ENCODE measurements at places on chromosomes 2 and 18.

- DNase-seq, result no peak
Observed at GRCh38 chr18:10386956-10387355, 67.5 kb upstream of the APCDD1 start.

- DNase-seq, result no peak
Observed at GRCh38 chr2:212669761-212670160, 131.2 kb upstream of the ERBB4 start.

GRCh38 chr2:239255218-239255617 lies 145.6 kb downstream of the HDAC4 start:
- DNase-seq, result no peak

GRCh38 chr18:59909289-59910036 lies 9.7 kb downstream of the PMAIP1 start:
- DNase-seq, result no peak

- DNase-seq, result no peak
Observed at GRCh38 chr18:79447703-79448367, 52.1 kb downstream of the NFATC1 start.

DNA sequence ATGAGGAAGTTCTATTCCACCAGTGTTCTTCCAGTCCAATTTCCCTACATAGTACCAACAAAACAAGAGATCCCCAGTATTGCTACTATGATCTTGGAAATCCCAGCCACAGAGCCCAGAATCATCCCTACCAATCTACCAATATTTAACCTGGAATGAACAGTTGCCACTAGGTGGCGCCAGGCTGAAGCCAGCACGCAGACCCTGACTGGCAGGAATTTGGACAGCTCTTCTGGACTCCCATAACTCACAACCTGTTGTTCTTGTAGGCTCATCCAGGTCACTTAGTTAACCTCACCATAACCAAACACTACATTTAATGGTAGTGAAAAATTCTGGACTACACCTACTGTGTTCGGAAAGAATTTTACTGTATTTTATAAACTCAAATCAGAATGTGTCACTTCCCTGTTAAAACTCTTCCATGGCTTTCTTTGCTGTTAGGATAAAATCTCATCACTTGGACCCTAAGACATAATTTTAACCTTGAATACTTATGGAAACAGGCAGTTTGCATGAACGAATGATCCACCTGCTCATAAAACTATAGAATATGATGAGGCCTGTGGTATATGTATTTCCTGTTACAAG lies 59.8 kb upstream of the SLC38A11 start:
- DNase-seq, result peak; percentile 9

GRCh38 chr18:7017013-7017412 lies 100.6 kb downstream of the LAMA1 start:
- no peak for DNase-seq

- no peak for DNase-seq
Observed at GRCh38 chr18:63085611-63086010, 234.0 kb downstream of the BCL2 start.

- peak; percentile 60 for DNase-seq
Observed at GRCh38 chr2:112881217-112881985, 29.6 kb upstream of the IL37 start.

DNA sequence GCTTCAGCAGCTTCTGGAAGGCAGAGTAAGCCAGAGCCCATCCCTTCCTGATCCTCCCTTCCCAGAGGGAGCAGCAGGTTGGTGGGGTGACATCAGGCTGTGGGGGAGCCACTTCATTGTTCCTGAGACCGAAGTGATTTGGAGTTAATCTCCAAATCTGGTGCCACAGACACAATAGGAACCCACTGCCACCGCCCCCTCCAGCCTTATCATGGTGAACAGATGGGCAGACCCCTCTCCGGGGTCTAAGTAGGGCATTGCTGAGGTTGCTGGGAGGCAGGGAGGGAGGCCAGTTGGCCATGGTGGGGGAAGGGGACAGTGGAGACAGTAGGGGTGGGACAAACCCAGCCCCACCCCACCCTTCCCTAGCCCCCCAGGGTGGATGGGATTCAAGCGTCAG lies 25.6 kb upstream of the SLC35F6 start:
- no peak for DNase-seq

- DNase-seq, result no peak
Observed at GRCh38 chr18:74896390-74896991, 298.8 kb downstream of the ZNF407 start.

- no peak for DNase-seq
Observed at GRCh38 chr2:216283038-216283900, 89.0 kb downstream of the MARCHF4 start.

DNA sequence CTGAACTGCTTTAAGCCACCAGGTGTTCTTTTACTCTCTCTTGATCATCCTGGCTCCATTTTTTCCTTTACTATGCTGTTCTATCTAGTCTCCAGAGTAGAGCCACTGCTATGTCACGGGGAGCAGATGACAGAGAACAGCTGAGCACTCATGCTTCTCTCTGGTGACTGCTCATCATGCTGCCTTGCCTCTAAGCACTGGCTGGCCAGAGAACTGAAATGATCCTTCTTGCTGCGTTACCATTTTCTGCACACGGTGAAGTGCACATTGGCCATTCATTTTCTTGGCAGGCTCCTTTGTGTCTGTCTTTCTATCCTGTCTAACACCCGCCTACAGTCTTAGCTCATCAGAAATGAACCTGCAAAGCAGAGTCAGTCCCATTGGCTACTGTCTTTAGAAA lies 86.0 kb downstream of the KCTD1 start:
- DNase-seq, result no peak

- DNase-seq, result no peak
Observed at GRCh38 chr2:197950006-197950405, 145.6 kb downstream of the PLCL1 start.

- no peak for DNase-seq
Observed at GRCh38 chr2:218278531-218279360, 8.4 kb downstream of the PNKD start.

DNA sequence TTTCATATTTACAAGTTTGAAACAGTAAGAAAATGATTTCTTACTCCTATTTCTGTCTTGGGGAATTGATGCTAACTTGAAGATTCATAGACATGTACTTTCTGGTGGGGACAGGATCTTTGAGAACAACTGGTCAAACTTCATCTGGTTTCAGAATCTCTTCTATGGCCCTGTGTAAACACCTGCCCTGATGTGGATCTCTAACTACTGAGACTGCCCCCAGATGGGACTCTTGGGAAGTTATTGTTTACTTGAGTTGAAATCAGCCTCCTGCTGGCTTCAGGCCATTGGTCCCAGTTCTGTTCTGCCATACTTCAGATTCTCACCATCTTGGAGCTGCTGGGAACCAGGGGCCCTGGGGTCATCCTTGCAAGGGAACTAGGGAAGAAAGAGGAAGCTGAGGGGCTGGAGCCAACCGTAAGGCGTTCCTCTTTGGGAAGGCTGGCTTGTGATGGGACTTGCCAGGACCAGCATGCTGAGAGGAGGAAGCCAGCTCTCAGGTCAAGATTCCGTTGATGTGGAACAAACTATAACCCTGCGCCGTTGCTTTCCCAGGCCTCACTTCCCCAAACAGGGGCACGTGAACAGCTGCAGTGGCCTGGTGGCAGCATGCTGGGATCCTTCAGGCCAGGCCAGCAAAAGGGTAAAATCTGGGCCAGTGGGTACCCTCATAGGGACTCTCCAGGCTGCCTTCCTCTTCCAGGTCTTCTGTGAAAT lies 135.5 kb upstream of the CXCR4 start:
- no peak for DNase-seq

GRCh38 chr2:240432820-240433801 lies 2.4 kb upstream of the GPC1 start:
- DNase-seq, result no peak

GRCh38 chr2:103773884-103774283 lies 1012.1 kb downstream of the TMEM182 start:
- no peak for DNase-seq

DNA sequence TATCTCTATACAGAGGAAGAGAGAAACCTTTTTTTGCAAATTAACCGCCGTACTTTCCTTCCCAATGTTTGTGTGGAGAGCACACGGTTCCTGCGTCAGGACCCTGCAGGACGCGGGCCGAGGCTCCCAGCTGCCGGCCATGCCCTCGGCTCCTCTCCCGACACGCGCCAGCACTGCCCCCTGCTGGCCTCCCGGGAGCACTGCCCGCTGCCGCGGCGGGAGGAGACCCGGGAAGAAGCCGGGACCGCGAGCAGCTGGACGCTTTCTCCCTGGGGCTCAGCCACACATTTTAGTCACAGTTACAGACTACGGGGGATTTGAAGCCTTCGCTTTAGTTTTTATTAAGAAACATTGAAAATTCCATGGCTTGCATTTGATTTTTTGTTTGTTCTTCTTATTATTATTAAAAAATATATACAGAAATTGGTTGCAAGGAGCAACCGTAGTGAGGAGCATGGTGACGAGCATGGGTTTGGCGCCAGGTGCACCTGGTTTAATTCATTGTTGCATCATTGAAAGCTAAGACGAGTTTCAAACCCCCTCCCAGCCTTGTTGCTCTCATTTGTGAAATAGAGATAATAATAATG lies 401.2 kb downstream of the GALR1 start:
- DNase-seq, result peak; percentile 47

- no peak for DNase-seq
Observed at GRCh38 chr18:49866680-49867079, 53.3 kb upstream of the ACAA2 start.

- DNase-seq, result no peak
Observed at GRCh38 chr18:47821314-47821713, 109.1 kb downstream of the SMAD2 start.

- no peak for DNase-seq
Observed at GRCh38 chr2:202101026-202101579, 28.0 kb downstream of the KIAA2012 start.

DNA sequence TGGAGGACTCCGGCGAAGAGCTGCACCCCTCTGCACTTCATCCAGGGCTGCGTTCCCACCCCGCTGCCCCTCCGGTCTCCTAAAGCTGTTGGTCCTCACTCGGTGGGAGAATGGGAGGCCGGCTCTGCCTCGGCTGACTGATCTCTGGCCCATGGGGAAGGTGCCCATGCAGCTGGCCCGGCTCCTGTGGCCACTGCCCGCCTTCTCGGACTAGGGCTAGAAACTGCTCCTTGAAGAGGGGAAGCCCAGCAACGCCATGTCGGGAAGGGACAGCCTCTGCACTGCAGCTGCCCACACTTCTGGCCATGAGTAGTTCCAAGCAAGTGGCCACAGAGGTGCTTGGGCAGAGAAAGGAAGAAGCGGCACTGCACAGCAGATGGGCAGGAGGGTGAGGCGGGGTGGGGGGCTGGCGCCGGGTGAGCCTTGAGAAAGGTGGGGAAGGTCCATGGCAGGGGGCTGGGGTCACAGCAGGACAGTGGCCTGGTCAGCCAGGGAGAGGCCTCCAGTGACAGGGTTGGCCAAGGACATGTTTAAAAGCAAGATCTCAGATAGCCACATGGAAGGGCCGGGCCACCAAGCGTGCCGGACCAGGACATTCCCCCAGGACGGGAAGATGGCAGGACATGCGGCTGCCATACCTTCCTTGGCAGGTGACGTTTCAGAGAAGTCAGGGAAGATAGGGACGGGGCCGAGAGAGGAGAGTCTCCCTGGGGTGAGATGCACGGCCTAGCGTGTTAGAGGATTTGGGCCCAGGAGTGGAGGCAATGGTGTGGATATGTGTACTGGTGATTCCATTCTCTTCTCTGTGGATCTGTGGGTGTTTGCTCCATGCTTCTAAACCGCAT lies 158.8 kb upstream of the HDAC4 start:
- DNase-seq, result no peak

GRCh38 chr2:110804915-110805314 lies 72.5 kb downstream of the ACOXL start:
- no peak for DNase-seq

- DNase-seq, result peak; percentile 51
Observed at GRCh38 chr18:47756364-47757016, 174.0 kb downstream of the SMAD2 start.

GRCh38 chr2:104888489-104889258 lies 34.8 kb downstream of the POU3F3 start:
- no peak for DNase-seq

DNA sequence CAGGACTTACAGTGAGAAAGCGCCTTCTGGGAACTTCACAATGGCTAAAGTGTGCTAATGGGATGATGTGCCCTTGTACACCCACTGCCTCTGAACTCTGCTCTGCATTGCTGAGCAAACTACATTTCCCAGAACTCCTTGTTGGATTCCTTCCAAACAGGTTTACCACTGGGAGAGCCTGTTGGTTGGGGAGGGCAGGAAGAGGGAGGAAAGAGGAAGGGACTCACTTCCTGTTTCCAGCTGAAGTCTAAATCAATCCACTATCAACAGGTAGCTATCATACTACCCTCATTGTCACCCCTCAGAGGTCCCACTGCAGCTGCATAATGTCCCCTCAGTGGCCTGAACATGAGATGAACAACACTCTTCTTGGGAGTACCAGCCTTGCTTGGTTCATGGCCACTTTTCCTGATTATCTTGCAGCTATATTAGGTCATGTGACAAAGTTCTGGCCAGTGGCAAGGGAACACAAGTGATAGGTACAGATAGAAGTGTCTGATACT lies 109.7 kb downstream of the MSH2 start:
- no peak for DNase-seq

- DNase-seq, result no peak
Observed at GRCh38 chr2:116319935-116320334, 1494.6 kb upstream of the DDX18 start.

- no peak for DNase-seq
Observed at GRCh38 chr18:35159782-35160181, 81.1 kb upstream of the ZNF397 start.

GRCh38 chr2:56369316-56369715 lies 185.5 kb downstream of the CCDC85A start:
- no peak for DNase-seq

DNA sequence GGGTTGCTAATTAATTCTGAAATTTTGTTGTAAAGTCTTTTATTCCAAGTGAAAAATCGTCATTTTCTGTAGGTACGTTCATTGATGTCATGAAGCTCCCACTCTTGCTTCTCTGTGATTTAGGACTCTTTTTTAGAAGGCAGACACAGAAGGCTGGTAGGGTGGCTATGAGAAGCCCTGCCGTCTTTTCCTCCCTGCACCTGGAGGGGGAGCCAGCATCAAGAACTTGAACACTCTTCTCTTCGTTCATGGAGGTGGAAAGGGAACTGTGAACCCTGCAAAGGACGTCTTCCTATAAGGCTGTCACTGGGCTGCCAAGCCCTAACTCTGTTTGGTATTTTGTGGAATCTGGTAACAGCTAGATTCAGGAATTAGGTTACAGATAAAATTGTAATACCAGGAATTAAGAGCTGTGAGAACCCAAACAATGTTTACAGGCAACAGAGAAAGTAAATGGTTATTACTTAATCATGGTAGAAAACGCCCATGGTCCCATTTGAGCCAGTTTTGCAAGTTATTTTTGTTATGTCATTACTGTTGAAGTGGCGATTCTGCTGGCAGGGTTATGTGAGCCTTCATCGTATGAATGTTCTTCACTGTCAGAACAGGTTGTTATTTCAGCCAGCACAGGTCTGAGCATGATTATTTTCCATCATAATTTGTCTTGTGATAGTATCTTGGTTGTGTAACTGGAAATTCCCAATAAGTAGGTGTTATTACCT lies 112.2 kb downstream of the OSBPL6 start:
- no peak for DNase-seq

- DNase-seq, result no peak
Observed at GRCh38 chr2:15539999-15540398, 21.1 kb downstream of the NBAS start.

All from hematopoietic multipotent progenitor cell (in vitro differentiated cells).